ENCODE measurements at places on chromosomes 7 and 10. TPM values are rescaled to one million over a fixed set of nuclear protein-coding genes. Genes with fewer than 3 reads are reported as not detected.
A peak's percentile ranks its signal among the peaks of the same experiment; 100 is the strongest.

The ADAM22 gene
- polyA plus RNA-seq: 2.3 TPM

DNA sequence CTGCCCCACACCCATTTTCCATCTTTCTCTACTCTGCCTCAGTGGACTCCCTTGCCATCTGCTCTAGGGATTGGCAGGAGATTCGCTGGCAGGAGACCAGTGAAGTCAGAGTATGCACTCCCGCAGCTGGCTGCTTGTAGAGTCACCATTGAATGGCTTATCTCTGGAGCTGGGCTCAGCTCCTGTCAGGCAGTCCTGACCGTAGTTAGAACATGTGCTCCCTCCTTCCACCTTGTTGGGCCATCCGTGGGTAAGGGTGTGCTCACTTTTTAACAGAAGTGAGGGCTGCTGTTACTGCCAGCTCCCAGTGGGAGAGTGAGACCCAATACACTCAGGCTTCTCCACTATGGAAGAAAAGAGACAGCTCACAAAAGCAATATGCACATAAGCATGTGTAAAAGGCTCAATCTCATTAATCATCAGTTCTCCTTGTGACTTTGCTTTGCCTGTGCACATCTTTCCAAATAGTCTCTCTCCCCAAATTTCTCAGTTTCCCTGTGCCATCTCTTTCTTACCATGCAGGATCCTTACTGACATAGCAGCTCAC is 773.3 kb downstream of the GRID1 start:
- no peak for DNase-seq

DNA sequence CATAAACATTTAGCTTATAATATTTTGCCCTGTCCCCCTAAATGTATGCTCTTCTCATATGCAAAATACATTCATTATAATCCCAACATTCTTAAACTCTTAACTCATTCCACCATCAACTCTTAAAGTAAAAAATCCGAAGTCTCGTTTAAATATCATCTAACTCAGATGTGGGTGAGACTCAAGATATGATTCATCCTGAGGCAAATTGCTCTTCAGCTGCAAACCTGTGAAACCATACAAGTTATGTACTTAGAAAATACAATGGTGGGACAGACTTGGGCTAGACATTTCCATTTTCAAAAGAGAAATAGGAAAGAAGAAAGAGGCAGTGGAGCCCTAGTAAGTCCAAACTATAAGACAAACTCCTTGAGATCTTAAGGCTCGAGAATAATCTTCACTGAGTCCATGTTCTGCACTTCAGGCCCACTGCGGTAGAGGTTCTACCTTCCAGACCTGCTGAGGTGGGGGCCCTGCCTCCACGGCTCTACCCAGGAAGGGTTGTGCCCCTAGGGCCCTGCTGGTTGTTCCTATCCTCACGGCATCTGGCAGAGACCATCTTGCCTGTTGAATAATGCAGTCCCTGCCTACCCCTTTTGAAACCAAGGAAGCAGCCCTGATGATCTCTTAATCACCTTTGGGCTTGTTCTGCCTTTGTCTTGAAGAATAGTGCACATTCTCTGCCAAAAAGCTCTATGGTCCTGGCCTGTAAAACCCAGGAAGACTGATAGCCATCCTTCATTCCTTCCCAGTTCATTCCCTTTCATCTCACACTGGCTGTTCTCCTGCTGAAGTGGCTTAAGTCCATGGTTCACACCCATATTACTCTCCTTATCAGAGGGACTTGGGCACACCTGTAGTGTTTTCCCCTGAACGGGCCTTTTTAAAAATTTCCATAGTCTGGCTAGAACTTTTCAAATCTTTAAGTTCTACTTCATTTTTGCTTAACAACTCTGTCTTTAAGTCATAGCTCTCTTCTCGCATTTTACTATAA is 37.3 kb downstream of the INPP5F start:
- DNase-seq: no peak

The ACHE gene
- polyA plus RNA-seq: 0.30 TPM

The SPDYE8 gene
- 0.16 TPM for polyA plus RNA-seq

GRCh38 chr10:117534321-117535297 is 7.9 kb upstream of the EMX2 start:
- DNase-seq: no peak

- peak; percentile 65 for DNase-seq
Measured at GRCh38 chr7:101743241-101743994, 74.0 kb upstream of the CUX1 start.

- no peak for DNase-seq
Measured at GRCh38 chr10:104045151-104046089, 40.3 kb downstream of the COL17A1 start.

GRCh38 chr10:47033541-47034270 is 122.5 kb downstream of the PTPN20 start:
- no peak for DNase-seq

DNA sequence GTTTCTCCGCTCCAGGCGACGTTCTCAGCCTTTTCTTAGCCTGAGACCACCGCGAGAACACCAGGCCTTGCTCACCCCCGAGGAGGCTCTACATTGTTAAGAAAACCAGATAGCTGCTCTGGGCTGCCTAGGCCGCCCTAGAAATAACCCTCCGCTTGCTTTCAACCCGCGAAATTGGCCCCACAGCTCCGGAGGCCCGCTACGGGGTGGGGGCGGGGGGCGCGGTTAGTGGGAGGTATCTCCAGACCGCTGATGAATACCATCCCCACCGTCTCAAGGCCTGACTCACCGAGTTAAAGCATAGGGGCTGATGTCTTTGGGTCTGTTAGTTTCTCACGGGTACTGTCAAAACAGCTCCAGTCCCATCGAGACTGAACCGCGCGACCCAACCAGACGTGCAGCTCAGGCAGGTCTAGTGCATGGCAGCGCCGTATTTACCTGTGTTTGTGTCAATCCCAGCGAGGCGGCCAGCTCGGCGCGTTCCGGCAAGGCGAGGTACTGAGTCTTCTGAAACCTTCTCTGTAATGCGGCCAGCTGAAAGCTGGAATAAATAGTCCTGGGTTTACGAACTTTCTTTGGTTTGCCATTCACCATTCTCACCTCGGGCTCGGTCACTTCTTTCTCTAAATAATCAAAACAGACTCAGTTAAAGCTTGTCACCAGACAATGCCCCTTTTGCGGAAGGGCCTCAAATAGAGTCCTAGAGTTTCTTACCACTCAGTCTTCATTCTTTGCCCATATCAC is 2.7 kb downstream of the DLX5 start:
- no peak for DNase-seq

DNA sequence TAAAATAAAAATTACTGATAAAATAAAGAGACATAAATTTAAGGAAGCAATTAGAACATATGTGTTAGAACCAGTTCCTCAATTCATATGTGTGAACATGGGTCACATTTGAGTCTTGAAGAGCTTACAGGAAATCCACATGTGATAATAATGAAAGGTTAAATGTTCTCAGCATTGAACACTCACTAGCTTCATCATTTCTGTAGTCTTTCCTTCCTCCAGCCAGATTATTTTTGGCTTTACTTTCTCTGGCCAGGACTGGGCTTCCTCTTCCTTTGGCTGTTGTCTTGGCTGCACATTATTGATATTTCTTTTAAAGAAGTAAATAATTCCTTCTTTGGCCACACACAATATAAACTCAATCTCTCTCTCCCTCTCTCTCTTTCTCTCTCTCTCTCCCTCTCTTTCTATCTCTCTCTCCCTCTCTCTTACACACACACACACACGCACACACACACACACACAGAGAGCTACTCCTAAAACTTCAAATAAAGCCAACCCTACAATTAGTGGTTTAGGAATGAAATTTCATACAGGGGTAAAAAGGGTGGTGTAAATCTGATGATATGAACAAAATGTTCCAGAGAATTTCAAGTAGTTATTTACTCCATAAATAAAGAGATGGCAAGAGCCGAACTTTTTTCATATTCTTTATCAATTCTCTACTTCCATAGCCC is 171.2 kb downstream of the REEP3 start:
- no peak for DNase-seq

The WNT8B gene
- not detected for polyA plus RNA-seq
